ENCODE measurements at places on chromosomes 16 and 17.
A peak's percentile ranks its signal among the peaks of the same experiment; 100 is the strongest.

- no peak for DNase-seq
These were observed 11.5 kb downstream of the PDP2 start for GRCh38 chr16:66891797-66892196.

DNA sequence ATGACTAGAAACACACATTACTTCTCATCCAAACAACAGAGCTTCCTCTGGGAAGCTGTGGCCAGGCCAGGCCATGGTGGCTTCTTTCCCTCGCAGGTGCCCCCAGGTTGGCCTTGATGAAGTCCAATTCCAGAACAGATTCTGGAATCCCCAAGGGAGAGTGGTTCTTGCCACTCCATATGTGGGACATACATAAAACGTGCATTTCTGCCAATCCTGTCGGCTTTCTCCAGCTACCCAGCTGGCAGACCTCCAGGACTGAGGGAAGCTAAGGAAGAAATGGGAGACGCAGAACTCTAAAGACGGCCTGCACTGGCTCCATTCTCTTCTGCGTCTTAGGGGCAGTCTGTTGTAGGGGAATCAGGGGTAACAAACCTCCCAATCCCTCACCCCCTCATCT, 219.2 kb upstream of the CDH5 start:
- no peak for DNase-seq

- no peak for DNase-seq
These were observed 331.2 kb downstream of the MAF start for GRCh38 chr16:79269211-79269863.

DNA sequence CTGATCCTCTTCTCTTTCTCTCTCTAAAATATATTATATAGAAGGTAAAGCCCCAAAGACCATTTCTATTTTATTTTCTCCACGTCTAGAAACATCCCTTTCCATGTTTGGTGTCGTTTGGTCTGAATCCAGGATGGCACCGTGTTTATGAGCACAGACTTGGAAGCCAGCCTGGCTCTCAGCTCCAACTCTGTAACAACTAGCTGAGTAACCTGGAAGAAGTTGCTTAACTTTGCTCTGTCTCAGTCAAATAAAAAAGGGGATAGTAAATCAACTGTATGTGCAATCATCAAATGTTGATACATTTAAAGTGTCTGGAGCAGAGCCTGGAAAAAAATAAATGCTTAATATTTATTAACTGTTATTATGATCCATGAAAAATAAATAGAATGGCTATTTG, 249.8 kb upstream of the MAF start:
- no peak for DNase-seq

GRCh38 chr17:77295241-77295853, 154.6 kb downstream of the SEC14L1 start:
- DNase-seq = no peak

DNA sequence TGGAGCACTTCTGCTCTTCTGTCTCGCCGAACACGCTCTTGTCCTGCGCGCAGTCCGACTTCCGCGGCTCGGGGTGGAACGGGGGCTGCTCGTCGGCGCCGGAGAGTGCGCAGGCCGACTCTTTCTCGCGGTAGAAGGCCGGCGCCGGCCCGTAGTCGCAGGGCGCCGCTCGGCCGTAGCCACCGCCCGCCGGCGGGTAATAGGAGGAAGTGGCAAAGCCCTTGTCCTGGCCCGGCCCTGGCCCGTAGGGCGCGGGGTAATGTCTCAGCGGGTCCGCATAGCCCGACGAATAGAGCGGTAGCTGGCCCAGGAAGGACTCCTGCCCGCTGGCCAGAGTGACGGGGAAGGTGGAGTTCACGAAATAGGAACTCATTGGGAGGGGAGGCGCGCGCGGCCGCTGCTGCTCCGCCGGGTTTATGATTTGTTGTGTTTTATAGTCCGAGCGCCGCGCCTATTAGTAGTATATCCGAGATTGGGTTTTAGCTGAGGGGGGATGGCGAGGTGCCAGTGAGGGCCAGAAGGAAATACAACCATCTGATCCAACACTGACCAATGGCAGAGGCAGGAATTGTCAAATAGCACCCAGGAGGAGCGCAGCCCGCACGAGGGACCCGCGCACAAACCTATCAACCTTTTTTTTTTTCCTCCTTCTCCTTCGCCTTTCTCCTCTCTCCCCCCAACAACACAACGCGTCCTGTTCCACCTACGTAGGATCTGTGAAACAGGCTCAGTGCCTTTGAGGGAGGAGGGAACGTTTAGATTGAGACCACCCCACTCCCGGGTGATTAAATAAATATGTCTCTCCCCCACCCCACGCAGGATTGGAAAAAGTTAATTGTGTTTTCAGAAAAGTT, 4.4 kb upstream of the HOXB5 start:
- DNase-seq = no peak

- no peak for DNase-seq
These were observed 9.7 kb upstream of the SNF8 start for GRCh38 chr17:48954300-48954755.

DNA sequence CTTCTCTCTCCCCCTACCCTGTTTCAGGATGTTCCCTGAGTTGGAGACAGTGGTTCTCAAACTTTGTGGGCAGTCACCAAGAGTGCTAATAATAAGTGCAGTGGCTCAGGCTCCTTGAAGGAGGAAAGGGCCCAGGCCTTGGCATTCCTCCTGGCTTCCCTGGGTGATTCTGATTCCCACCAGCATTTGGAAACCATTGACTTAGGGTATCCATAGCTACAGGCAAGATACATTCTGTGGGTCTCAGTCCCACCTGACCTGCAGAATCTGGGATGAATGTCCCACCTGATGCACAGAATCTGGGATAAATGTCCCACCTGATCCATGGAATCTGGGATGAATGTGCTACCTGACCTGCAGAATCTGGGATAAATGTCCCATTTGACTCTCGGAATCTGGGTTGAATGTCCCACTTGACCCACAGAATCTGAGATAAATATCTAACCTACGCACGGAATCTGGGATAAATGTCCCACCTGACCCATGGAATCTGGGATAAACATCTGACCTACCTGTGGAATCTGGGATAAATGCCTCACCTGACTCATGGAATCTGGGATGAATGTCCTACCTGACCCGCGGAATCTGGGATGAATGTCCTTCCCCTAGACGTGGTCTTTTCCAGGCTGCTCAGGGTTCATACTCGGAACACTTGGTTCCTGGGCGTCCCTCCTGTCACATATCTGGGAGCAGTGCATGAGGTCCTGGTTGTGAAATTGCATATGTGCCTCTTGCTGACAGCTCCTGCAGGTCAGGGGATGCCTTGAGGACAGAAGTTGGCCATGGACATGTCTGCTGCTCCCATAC, 136.7 kb upstream of the HS3ST2 start:
- DNase-seq = no peak

DNA sequence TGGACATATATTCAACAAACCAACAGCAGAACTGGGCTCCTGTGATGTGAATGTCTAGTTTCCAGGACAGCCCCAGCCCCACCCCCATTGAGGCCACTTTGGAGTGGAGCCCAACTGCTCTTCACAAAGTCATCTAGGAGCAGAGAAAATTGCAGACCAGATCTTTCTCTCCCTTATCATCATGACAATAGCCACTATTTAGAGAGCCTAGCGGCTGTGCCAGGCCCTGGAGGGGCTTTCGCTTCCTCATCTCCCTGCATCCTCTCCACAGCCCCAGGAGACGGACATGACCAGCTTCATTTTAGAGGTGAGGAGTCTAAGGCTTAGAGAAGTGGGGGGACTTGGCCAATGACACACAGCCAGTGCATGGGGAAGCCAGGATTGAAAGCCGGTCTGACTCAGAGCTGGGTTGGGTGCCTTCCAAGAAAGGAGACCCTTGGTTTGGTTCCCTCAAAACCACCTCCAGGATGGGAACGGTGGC, 1.4 kb downstream of the PRSS8 start:
- DNase-seq = no peak

DNA sequence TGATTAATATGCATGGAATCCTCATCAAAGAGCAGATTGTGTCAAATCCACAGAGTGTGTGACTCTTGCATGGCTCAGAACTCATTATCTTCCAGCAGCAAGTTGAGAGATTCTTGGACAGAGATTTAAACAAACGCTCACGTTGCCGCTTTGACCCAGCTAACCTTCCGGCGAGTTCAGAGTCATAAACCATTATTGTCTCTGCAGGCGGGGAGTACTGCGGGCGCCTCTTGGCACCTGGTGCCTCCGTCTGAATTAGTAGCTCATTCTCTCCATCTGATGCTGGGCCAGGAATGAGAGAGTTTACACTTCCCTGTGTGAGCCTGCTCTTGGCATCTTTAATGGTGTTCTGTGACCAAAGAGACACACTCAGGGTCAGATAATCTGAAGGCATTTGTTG, 138.6 kb upstream of the WSCD1 start:
- no peak for DNase-seq

DNA sequence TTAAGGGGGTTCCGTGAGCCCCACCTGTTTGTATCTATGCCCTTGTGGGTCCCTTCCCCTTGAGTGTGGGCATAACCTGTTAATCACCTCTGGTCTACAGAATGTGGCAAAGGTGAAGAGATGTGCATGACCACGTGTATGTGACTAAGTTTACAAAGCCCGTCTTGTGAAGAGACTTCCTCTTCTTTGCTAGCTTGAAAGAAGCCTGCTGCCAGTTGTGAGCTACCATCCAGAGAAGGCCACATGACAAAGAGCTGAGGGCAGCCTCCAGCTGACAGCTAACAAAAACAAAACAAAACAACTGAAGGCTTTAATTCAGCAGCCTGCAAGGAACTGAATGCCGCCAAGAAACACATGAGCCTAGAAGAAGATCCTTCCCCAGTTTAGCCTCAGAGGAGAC, 112.0 kb downstream of the AXIN2 start:
- no peak for DNase-seq

DNA sequence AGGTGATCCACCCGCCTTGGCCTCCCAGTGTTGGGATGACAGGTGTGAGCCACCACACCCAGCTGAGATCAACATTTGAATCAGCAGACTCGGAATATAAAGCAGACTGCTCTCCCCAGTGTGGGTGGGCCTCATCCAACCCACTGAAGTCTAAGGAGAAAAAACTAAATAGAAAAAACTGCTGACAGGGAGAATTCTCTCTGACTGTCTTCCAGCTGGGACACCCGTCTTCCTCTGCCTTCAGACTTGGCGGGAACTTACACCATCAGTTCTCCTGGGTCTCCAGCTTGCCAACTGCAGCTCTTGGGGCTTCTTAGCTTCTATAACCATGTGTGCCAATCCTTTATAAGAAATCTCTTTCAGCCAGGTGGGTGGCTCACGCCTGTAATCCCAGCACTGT, 90.7 kb downstream of the MRM3 start:
- no peak for DNase-seq

DNA sequence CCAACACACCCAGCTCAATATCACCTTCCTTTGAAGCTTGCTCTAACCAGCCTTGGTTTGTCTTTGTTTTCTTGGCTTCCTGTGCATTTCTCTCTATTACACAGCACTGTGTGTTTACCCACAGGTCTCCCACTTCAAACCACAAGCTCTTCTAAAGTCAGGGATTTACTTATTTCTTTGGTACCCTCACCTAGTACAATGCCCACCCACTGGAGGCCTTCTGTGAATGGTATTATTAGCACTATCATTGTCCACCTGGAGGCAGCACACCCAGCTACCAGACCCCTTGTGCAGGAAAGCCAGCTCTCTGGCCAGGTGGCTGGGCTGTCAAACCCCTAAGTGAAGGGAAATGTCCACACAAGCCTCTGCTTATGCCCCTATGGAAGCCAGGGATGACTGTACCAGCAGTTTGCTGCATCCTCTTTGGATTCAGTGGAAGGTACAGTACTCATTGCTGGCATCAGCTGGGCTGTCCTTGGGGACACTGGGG, 9.4 kb upstream of the TOP2A start:
- no peak for DNase-seq

- peak; percentile 14 for DNase-seq
These were observed 643 bp downstream of the HSDL1 start for GRCh38 chr16:84144209-84144858.

DNA sequence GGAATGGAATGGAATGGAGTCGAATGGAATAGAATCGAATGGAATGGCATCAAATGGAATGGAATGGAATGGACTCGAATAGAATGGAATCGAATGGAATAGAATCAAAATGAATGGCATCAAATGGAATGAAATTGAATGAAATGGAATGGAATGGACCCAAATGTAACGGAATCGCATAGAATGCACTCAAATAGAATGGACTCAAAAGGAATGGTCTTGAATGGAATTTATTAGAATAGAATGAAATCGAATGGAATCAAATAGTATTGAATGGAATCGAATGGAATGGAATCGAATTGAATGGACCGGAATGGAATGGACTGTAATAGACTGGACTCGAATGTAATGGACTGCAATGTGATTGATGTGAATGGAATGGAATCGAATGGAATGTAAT, 501.4 kb upstream of the WSB1 start:
- DNase-seq = no peak

DNA sequence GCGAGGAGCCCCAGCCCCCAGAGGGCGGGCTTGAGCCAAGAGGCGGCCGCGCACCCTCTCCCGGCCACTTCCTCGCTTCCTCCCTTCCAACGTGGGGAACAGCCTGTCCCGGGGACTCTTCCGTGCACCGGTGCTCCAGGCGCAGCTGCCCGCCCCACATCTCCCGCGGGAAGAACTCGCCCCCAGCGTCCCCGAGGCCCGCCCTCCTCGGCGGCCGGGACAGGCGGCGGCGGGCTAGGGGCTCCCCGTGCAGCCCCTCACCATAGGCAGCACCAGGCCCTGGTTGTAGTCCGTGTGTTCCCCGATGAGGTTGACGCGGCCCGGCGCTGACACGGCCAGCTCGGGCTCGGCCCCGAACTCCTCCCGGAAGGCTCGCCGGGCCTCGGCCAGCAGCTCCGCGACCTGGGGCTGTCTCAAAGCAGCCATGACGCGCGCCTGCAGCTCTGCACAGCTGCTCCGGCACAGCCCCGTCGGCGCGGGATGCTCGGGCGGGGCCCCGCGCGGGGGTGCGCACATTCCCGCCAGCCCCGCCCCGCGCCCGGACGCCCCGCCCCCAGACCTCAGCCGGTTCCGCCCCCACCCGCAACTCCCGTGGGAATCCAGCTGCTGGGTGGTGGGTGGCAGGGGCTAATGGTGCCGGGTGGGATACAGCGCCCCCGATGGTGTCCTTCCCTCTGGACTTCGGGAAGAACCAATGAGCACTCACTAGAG, at the start of gene GALK1:
Gene GALK1, minus strand, starts transcription at position 482 of the 711 bp plus-strand sequence. Its CDS starts 56 bp downstream, at position 426.
- peak; percentile 59 for DNase-seq

DNA sequence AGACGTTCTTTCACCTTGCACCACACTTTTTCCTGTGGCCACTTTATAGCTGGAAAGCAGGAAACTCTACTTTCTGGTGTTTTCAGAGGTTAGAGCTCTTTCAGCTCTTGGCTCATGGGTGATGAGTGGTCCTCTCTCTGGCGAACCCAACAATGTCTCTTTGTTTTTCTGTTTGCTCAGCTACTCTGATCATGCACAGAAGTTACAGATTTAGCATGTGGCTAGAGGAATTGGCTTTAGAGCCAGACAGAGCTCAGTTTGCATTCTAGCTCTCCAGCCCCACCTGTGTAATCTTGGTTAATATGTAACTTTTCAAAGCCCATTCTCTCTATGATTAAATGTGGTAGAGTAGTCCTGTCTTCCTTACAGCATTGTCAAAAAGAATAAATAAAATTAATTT, 225.2 kb downstream of the HAPSTR1 start:
- no peak for DNase-seq

DNA sequence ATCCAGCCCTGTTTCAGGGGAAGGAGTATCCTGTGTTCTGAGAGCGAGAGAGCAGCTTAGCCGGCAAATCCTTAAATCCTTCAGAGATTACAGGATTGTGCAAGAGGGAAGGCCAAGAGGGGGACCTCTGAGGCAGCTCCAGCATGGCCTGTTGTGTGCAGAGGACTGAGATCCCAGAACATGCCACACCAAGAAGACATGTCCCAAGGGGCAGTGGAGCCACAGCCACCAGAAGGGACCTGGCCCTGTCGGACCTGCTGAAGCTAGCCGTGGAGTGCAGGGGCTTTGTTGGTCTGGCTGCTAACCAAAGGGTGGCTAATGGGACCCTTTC, 1.6 kb upstream of the MRC2 start:
- DNase-seq = no peak

- DNase-seq = no peak
These were observed 21.1 kb downstream of the IST1 start for GRCh38 chr16:71916397-71916920.

All from stimulated activated CD4-positive, alpha-beta T cell treated with anti-CD3 and anti-CD28 coated beads, Interleukin-15, amount 100 ng/mL, for 1 hour (primary cell).